Nephron progenitor cell (in vitro differentiated cells): ENCODE measurements at places on chromosomes 4 and X.

GRCh38 chr4:52010986-52011385 lies 9.2 kb downstream of the LRRC66 start:
- DNase-seq = no peak
- no peak overlapping the region for H3K4me3 ChIP-seq

GRCh38 chrX:20130357-20130756 lies 11.3 kb downstream of the EIF1AX start:
- H3K4me3 ChIP-seq = no peak overlapping the region
- H3K27me3 ChIP-seq = no peaks in the 10 kb centered on the region
- H3K4me1 ChIP-seq = no peaks in the 10 kb centered on the region
- DNase-seq = no peak
- H3K27ac ChIP-seq = no peak overlapping the region
- H3K36me3 ChIP-seq = peaks cover 20% of the 10 kb centered on the region

- H3K27me3 ChIP-seq = peaks cover 14% of the 10 kb centered on the region
- no peaks in the 10 kb centered on the region for H3K36me3 ChIP-seq
- peaks cover 18% of the 10 kb centered on the region for H3K4me1 ChIP-seq
- no peak overlapping the region for H3K4me3 ChIP-seq
Observed at GRCh38 chr4:87916626-87917025, 58.9 kb upstream of the SPP1 start.

GRCh38 chr4:188143731-188144130 lies 4.5 kb downstream of the TRIML1 start:
- H3K4me1 ChIP-seq = no peaks in the 10 kb centered on the region
- peak; percentile 4 for DNase-seq
- no peak overlapping the region for H3K27ac ChIP-seq
- H3K4me3 ChIP-seq = no peak overlapping the region

- H3K36me3 ChIP-seq = no peaks in the 10 kb centered on the region
- H3K27me3 ChIP-seq = peaks cover 9% of the 10 kb centered on the region
- no peaks in the 10 kb centered on the region for H3K4me1 ChIP-seq
- no peak for DNase-seq
- no peak overlapping the region for H3K4me3 ChIP-seq
- H3K27ac ChIP-seq = no peak overlapping the region
Observed at GRCh38 chrX:69238114-69238886, 73.0 kb upstream of the PJA1 start.

GRCh38 chrX:120750381-120750780 lies 120.5 kb upstream of the C1GALT1C1 start:
- no peak overlapping the region for H3K27ac ChIP-seq
- no peaks in the 10 kb centered on the region for H3K36me3 ChIP-seq
- no peak overlapping the region for H3K4me3 ChIP-seq
- H3K27me3 ChIP-seq = no peaks in the 10 kb centered on the region
- DNase-seq = no peak

- peaks cover 3% of the 10 kb centered on the region for H3K4me1 ChIP-seq
- H3K27ac ChIP-seq = no peak overlapping the region
- peaks cover 13% of the 10 kb centered on the region for H3K36me3 ChIP-seq
- H3K4me3 ChIP-seq = no peak overlapping the region
- peaks cover 3% of the 10 kb centered on the region for H3K27me3 ChIP-seq
Observed at GRCh38 chr4:105210916-105211315, 64.2 kb downstream of the TET2 start.

DNA sequence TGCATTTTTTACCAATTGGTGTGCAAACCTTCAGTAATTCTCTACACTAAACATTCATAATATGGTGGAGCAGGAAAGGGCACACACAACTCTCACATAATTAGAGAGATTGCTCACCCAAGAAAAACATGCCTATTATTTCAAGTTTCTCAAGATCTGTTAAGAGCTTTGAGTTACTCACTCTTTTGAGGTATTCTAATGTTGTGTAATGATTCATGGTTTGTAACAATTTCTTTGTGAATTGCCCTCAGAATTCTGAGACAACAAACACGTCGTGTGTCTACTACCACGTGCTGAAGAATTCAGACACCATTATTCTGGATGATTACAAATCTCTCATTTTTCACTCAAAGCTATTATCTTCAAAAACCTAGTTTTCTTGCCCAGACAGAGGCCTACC lies 82.8 kb downstream of the PDGFC start:
- peaks cover 24% of the 10 kb centered on the region for H3K4me1 ChIP-seq
- no peak overlapping the region for H3K4me3 ChIP-seq
- H3K36me3 ChIP-seq = peaks cover 6% of the 10 kb centered on the region
- DNase-seq = no peak

DNA sequence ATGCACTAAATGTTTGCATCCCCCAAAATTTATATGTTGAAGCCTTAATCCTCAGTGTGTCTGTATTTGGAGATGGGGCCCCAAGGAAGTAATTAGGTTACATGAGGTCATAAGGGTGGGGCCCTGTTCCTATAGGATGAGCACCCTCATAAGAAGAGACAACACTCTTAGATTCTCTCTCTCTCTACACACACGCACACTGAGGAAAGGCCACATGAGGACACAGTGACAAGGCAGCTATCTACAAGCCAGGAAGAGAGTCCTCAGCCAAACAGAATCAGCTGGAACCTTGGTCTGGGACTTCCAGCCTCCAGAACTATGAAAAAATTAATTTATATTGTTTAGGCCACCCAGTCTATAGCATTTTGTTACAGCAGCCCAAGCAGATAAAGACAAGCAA lies 69.3 kb upstream of the NOCT start:
- H3K27ac ChIP-seq = no peak overlapping the region
- no peak for DNase-seq
- no peaks in the 10 kb centered on the region for H3K27me3 ChIP-seq
- no peaks in the 10 kb centered on the region for H3K36me3 ChIP-seq

DNA sequence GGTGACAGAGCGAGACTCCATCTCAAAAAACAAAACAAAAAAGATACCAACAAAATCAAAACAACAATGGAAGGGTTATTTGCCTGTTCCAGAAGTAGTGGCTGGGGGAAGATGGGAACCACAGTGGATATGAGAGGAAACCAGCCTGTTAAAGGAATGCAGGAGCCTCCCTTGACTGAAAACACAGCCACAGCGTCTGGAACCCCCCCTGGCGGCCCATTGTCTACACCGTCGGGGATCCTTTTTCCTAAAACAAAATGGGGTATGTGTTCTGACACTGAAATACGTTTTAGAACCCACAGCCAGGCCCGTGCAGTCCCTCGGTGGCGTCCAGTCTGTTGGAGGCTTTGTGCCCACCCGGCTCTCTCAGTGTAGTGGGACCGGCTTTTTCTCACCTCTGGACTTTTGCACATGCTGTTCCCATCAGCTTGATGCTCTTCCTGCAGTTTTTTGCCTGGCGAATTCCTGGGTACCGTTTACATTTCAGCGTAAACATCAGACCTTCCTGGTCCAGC lies 19.6 kb downstream of the PIGG start:
- DNase-seq = no peak
- H3K36me3 ChIP-seq = peaks cover 70% of the 10 kb centered on the region
- no peak overlapping the region for H3K27ac ChIP-seq
- no peak overlapping the region for H3K4me3 ChIP-seq
- no peaks in the 10 kb centered on the region for H3K27me3 ChIP-seq
- no peaks in the 10 kb centered on the region for H3K4me1 ChIP-seq

GRCh38 chr4:60637976-60638375 lies 562.1 kb upstream of the ADGRL3 start:
- no peak for DNase-seq
- no peaks in the 10 kb centered on the region for H3K4me1 ChIP-seq
- H3K27me3 ChIP-seq = no peaks in the 10 kb centered on the region
- no peak overlapping the region for H3K27ac ChIP-seq

DNA sequence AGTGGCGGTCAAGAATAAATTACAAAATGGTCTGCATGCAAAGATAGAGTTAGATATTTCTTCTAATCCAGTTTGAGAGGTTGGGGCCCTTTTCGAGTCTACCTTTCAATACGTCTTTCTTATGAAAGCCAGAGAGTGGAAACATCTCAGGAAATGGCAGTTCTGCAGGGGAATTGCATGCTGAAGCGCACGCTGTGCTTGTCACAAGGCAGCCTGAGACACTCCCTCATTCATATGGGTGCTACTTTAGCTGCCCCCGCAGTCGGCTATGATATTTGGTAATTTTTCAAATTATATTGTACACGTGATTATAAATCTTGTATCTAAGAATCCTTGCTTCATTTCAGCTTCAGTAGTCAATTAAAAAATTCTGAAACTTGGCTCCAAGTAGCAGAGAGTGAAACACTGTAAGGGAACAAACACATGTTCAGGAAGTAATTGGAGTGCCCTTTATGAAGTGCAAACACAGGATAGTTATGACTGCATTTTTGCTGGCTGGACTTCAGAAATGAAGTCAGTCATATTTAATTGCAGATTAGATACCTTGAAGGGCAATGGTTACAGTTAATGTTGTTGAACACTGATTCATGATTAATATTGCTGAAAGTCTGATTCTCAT lies 145.5 kb upstream of the NAP1L5 start:
- H3K4me3 ChIP-seq = no peak overlapping the region
- H3K27ac ChIP-seq = no peak overlapping the region
- H3K27me3 ChIP-seq = no peaks in the 10 kb centered on the region
- no peak for DNase-seq

GRCh38 chr4:118983293-118983692 lies 94.6 kb downstream of the SYNPO2 start:
- H3K4me1 ChIP-seq = no peaks in the 10 kb centered on the region
- H3K4me3 ChIP-seq = no peak overlapping the region
- peak overlapping the region; percentile 15 for H3K27ac ChIP-seq
- no peaks in the 10 kb centered on the region for H3K36me3 ChIP-seq
- no peak for DNase-seq
- peaks cover 6% of the 10 kb centered on the region for H3K27me3 ChIP-seq

- no peak overlapping the region for H3K27ac ChIP-seq
- H3K36me3 ChIP-seq = peaks cover 2% of the 10 kb centered on the region
- no peaks in the 10 kb centered on the region for H3K4me1 ChIP-seq
- no peak for DNase-seq
Observed at GRCh38 chr4:83019794-83020494, 9.3 kb upstream of the LIN54 start.

DNA sequence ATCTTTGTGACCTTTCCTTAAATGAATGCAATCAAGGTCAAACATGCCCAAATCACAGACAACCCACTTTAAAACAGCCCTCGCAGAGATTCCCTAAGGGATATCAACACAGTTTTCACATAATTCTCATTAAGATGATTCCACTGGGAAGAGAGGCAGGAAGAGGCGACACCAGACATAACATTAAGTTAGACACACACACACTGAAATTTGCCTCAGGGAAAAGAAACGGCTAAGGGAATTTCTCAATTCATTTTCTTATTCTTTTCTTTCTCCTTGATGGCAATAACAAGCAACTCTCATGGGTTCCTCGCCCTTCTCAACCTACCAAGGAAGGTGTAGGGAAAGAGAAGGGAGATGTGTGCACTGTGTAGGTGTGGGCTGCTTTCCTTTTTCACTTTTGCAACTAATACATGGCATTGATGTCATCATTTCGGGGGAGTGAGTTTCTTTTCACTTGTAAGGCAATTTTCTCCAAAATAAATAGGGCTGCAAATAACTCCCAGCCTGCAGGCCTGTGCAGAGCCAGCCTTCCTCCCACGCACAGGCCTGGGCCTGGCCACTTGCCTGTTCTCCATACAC lies 41.4 kb downstream of the SOD3 start:
- peaks cover 37% of the 10 kb centered on the region for H3K36me3 ChIP-seq
- DNase-seq = no peak
- peaks cover 11% of the 10 kb centered on the region for H3K27me3 ChIP-seq
- H3K4me3 ChIP-seq = no peak overlapping the region
- peak overlapping the region; percentile 69 for H3K27ac ChIP-seq

GRCh38 chrX:18973527-18974192 lies 10.3 kb downstream of the PHKA2 start:
- H3K36me3 ChIP-seq = peaks cover 27% of the 10 kb centered on the region
- H3K4me3 ChIP-seq = no peak overlapping the region

GRCh38 chrX:16882169-16882568 lies 12.0 kb upstream of the RBBP7 start:
- no peak overlapping the region for H3K27ac ChIP-seq
- H3K27me3 ChIP-seq = peaks cover 37% of the 10 kb centered on the region
- no peaks in the 10 kb centered on the region for H3K36me3 ChIP-seq
- H3K4me1 ChIP-seq = peaks cover 11% of the 10 kb centered on the region
- peak overlapping the region; percentile 89 for H3K4me3 ChIP-seq
